ENCODE measurements at places on chromosomes 11 and 22.

- DNase-seq: peak; percentile 53
Observed at GRCh38 chr11:61587951-61588727, 7.3 kb upstream of the SYT7 start.

DNA sequence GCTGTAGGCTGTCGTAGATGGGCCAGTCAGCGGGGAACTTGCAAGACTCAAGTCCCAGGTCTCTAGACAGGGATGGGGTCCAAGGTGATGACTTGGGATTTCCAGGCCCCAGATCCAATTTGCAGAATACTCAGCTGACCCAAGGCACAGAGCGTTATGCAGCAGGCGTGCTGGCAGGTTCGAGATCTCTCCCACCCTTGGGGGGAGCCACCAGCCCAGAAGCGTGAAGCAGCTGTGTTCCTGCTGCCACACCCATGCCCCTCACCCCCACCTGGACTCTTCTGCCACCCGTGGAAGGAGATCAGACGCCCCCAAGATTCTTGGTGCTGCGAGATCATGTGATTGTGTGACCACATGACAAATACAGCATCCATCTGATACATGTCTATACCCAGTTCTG lies 142.6 kb downstream of the BRD1 start:
- no peak for DNase-seq

GRCh38 chr11:67357831-67358670 lies 4.7 kb upstream of the POLD4 start:
- DNase-seq: no peak

GRCh38 chr11:15818132-15818842 lies 538.1 kb downstream of the SOX6 start:
- no peak for DNase-seq

- DNase-seq: no peak
Observed at GRCh38 chr22:28473258-28473657, 206.4 kb downstream of the TTC28 start.

DNA sequence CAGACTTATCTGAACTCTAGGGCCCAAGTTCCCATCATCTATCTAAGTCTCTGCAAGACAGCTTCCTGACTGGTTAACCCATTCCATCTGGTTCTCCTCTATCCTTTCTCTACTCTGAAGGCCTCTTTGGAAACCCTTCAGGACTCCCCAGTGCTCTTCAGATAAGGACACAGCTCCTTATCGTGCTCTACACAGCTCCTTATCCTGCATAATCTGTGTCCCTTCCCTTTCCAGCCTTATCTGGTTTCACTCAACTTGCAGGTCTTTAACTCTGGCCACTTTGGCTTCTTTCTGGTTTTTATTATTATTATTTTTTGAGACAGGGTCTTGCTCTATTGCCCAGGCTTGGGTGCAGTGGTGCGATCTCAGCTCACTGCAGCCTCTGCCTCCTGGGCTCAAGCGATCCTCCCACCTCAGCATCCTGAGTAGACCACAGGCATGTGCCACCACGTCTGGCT lies 10.6 kb downstream of the ENDOD1 start:
- DNase-seq: no peak

GRCh38 chr11:20068691-20069090 lies 91.6 kb downstream of the DBX1 start:
- DNase-seq: no peak

GRCh38 chr11:131652231-131652630 lies 281.8 kb downstream of the NTM start:
- no peak for DNase-seq

DNA sequence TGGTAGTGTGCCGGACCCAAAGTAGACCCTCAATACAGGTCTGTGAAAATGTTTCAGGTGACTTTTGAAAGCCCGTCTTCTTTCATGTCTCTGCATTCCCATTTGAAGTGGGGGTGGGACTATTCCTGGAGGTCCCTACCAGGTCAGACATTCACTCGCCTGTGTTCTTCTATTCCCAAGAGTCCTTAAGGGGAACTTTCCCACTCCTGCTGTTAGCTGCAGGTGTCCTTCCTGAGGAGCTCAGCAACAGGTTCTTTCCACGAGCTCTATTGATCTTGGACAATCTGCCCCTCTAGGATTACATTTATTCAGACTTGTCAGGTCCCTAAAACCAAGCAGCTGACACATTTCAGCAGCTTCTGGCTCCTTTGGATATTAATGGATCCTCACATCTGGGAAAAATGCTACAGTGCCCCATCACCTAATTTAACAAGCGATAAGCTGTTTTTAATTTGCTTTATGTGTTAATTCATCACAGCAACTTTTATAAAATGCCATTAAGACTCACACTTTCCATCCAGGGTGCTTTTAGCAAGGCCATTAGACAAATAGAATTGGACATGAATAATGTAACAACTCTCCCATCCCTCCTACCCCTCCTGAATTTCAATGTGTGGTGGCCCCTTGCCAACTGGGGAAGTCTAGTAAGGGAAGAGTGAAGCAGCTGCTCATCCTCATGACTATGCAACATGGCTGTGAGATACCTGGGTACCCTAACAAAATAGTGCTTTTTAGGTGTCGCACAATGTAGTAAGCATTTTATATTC lies 259.5 kb upstream of the CCDC90B start:
- DNase-seq: no peak

DNA sequence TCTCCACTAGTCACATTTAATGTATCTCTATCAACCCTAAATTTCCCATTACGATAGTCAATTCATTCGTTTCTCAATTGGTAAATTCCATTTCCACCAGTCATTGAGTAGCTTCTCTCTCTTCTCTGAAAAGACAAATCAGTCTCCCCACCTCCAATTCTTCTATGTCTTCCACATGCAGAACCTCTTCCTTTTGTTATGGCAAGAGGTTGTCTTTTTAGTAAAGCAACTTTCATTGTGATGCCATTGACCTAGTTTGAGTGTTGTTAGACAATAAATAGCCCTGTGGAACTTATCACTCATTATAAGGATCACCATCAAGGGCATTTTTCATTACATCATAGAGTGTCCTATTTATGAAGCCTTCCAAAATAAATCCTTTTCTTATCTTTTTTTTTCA lies 340.9 kb downstream of the LRRC4C start:
- no peak for DNase-seq
